Anterior cingulate cortex (tissue), 58 donors: ENCODE measurements at places on chromosomes 6 and 20.

- DNase-seq: no peak
Measured at GRCh38 chr6:158022749-158023596, 41.3 kb downstream of the SYNJ2 start.

DNA sequence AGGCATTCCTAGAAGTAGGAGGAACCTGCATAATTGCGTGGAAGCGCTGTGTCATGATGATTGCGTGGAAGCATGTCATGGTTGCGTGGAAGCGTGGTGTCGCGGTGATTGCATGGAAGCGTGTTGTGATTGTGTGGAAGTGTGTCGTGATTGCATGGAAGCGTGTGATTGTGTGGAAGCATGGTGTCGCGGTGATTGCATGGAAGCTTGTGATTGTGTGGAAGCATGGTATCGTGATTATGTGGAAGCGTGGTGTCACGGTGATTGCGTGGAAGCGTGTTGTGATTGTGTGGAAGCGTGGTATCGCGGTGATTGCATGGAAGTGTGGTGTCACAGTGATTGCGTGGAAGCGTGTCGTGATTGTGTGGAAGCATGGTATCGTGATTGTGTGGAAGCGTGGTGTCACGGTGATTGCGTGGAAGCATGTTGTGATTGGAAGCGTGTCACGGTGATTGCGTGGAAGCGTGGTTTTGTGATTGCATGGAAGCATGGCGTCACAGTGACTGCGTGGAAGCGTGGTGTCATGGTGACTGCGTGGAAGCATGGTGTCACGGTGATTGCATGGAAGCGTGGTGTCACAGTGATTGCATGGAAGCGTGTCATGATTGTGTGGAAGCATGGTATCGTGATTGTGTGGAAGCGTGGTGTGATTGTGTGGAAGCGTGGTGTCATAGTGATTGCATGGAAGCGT lies 145.9 kb downstream of the TAF4 start:
- DNase-seq: no peak

- no peak for DNase-seq
Measured at GRCh38 chr6:33661106-33661838, 40.1 kb downstream of the ITPR3 start.

DNA sequence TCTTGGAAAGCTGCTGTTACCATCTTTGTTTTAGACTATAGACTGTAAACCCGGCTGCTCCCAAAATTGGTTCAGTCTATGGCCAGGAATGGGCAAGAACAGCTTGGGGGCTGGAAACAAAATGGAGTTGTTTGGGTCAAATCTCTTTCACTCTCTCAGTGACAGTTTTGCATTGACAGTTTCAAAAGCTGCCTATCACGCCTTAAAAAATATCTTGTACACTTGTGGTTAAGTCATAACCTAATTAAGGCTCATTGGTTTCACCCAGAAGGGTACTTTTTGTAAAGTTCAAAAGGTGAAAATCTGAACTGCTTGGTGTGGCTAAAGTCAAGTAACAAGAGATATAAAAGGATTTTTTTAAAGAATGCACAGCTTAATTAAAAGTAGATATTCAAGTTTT lies 76.1 kb upstream of the PRL start:
- DNase-seq: no peak

DNA sequence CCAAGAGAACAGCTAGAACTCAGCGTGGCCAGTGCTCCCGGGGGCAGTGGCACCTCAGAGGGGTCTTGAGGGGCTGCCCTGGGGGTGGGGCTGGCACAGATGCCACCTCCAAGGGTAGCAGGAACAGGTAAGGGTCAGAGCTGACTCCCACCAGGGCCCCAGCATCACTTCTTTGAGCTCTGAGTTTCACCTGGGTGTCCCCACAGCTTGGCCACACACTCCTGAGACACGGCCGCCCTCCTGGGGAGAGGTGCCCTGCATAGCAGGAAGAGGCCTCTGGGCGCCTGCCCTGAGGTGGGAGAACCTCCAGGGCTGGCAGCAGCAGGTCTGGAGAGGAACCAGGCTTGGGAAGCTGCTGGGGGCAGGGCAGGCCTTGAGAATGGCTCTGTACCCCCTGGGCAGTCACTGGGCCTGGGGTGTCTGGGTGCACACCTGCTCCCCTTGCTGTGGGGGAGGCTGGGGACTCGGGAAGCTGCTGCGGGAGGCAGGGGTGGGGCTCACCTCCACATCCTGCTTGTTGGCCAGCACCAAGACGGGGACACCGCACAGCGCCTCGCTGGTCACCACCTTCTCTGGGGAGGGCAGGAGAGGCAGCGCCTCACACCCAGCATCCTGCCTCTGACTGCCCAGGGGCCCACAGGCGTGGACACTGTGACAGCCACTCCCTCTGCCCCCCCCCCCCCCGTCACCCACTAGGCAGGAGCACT lies 5.0 kb downstream of the TNFRSF6B start:
- DNase-seq: no peak

- no peak for DNase-seq
Measured at GRCh38 chr6:10223841-10224240, 191.0 kb downstream of the TFAP2A start.

DNA sequence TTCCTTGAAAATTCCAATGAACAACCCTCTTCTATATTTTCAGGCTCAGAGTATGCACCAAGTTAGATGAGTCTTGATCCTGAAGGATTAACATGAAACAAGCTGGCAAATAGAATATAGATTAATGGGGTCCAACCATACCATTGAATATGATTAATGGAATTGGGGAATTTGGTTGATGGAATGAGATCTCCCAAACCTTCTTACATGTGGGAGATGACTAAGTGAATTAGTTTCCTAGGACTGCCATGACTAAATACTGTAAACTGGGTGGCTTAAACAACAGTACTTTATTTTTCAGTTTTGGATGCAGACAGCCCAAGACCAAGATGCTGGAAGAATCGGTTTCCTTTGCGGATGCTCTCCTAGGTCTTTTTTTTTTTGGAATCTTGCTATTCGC lies 347.0 kb downstream of the QKI start:
- no peak for DNase-seq

DNA sequence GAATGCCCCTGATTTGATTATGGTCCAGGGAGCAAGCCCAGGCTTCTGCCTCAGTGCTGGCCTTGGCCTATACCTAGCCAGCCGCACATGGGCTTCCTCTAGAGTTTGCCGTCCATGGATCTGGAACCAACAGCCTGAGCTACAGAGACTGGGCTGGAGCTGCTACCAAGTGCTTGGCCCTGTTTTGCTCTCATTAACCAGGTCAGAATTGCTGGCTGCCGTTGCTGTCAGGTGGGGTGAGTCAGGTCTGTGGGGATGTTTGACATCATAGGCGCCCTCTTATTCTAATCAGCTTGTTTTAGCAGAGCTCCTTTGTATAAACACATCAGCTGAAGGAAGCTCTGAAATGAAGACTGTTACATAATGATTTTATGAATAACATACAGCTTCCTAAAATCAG lies 83.1 kb upstream of the PHACTR2 start:
- no peak for DNase-seq

- DNase-seq: no peak
Measured at GRCh38 chr6:106520711-106521401, 108.4 kb downstream of the RTN4IP1 start.

DNA sequence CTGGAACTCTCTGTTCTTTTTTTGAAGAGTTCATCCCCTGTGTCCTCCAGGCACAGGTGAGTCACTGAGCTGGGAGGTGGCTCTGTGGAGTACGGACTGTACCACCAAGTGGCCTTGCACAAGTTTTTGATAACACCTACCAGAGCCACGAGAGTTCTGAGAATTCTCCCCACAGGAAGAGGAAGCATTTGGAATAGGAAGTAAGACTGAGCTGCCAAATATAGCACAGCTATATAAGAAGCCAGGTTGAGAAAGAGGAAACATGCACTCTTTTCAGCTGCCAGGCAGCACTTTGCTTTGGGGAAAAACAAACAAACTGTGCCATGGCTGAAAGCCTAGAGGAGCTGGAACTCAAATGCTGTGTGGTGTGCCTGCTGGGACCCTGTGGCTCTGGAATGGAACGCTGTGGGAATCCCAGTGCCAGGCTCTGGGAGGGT lies 70.8 kb upstream of the RIPOR2 start:
- peak; percentile 33 for DNase-seq

- no peak for DNase-seq
Measured at GRCh38 chr6:139602577-139602976, 228.1 kb upstream of the CITED2 start.

GRCh38 chr6:115634887-115635286 lies 425.8 kb downstream of the FRK start:
- DNase-seq: no peak

DNA sequence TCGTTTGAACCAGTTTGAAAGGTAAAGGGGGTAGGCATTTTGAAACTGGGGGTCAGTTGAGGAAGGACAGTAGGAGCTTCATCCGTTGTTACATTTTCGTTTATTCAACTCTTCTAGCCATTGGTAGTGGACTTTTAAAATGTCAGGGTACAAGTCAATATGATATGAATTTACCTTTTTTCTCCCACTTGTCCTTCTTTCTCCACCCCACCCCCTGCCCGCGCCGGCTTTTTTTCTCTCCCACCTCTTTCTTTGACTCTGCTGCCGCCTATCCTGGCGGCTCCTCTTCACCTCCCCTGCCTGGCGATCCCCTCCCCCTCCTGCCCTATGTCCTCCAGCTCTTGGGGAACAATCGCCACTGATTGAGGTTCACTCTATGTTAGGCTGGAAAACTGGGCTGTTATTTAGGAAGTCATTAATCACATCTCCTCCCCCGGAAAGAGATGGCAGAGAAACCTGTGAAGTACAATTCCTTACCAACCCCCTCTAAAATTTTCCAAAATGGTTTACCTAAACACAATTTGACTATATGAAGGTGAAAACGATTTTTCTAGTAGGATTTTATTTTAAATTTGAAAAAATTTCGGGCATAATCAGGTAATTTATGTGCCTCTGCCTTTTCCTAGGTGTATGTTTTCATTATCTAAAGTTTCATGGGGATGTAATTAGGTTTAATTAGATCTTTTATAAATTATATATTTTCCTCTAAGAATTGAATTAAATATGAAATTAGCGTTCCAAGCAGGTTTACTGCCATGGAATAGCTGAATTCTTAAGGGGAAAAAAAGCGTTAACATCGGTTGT lies 778 bp upstream of the LIN28B start:
- DNase-seq: no peak

DNA sequence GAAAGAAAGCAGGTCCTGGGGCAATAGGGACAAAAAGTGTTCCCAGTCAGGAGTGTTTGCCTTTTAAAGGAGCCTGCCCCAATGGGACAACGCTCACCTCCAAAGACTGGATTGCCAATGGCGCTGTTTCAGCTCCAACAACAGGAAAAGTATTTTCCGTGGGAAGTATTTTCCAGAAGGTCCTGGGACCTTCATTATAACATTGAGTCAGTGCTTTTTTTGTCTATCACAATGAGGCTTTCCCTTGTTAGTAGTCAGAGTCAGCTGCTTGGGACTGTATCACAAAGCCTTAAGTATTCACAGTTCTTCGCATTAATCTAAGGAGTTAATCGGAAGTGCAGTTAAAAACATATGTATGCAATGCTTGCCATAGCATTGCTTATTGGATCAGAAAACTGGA lies 17.3 kb downstream of the TRAF3IP2 start:
- no peak for DNase-seq

DNA sequence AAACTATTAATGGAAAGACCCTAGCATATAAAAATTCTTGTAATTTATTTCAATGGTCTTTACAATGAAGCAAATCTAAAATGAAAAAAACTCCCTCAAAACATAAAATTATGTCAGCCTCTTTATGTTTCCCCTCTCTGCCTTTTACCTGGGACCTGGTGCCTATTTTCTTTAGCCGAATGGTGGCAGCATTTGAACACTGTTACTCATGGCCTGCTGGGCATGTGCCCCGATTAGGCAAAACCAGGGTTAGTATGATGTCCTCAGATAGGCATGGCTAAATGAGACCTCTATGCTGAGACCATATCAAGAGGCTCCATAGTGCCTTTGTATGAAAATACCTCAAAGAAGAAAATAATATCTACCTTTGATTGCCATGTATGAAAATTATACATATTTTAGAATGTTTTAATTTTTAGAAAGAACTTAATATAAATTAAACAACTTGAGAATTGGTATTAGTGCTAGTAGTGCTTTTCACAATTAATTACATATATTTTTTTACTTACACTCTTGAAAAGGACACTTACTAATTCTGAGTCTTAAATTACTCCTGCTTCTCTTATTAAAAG lies 22.5 kb upstream of the C6orf58 start:
- DNase-seq: no peak

DNA sequence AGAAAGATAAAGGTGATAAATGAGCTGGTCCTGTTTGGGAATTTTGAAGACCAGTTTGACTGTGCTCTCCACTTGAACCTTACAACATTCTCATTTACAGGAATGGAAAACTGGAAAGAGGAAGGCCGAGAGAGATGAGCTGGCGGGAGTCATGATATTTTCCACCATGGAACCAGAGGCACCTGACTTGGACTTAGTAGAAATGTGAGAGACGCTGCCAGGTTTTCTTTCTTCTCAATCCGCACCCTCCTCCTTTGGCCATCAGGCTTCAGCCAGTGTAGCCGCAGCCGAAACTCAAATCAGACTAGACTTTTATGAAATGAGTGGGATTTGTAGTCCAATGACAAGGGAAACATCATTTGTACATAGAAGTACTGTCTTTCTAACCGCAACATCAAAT lies 54.7 kb upstream of the SYNJ2 start:
- DNase-seq: no peak

GRCh38 chr6:119233312-119233984 lies 116.1 kb downstream of the MAN1A1 start:
- DNase-seq: no peak

DNA sequence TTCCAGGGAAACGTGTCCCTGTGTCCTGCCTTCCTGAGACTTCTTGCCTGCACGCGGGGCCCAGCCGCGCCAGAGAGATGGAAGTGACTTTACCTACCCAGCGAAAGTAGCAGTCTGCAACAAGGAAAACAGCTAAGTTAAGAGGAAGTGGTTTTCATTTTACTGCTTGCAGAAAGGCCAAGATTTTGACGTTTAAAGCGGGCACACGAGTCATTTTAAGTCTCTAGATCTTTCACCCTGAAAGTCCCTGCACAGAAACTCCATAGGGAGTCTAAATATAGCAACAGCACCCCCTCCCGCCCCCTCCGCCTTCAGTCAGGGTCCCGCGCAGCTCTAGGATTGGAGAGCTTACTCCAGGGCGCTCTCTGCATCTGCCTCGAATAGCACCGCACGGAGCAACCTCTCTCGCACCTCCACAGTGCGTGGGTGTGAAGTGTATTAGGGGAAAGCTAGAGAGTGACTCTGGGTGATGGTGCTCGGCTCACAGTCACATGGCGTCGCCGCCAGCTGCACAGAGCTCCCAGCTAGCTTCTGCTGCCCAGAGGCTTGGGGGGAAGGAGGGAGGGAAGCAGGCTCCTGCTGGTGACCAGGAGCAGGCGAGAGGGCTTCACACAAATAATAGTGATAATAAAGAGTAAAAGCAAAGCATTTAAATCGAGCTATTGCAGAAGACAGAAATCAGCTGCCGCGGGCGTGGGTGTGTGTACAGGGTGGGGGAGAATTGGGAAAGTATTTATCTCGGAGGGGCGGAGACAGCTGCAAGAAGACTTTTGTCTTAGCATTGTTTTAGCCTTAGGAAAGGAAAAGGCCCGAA lies 1.8 kb upstream of the KCNQ5 start:
- DNase-seq: peak; percentile 32

DNA sequence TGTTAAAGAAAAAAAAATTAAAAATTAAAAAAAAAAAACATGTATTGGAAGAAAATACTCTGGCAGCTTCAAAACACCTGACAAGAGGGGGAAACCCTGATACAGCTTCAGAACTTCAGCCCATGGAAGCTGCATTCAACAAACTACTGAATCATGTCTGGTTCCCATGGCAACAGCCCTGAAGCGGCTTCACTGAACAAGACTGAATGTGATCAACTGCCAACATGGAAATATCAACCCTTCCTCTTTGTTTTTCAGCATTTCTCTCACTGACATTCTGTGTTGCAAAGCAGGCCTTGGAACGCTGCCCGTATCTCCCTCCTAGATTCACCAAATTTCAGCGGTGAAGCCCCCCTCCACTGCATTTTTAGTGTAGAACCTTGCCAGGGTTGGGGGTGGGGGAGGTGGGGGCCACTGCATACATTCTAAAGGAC lies 91.3 kb upstream of the SHLD1 start:
- DNase-seq: peak; percentile 55
